ENCODE measurements at places on chromosomes 6 and 20.

DNA sequence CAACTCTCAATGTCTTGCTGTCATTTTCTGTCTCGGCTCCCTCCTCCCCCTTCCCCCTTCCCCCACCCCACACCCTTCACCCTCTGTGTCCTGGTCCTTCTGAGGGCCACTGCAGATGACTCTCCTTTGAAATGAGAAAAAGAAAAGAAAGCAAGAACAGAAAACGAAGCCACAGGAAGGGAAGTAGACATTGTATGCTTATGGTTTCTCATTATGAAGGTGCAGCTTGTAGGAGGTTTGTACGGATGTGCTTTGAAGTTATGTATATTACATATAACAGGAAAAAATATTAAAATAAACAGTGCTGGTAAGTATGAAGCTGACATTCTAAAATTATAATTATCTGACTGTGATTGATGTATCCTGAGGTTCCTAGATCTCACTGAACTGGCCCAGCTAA lies 6.3 kb upstream of the AAR2 start:
- DNase-seq = no peak

DNA sequence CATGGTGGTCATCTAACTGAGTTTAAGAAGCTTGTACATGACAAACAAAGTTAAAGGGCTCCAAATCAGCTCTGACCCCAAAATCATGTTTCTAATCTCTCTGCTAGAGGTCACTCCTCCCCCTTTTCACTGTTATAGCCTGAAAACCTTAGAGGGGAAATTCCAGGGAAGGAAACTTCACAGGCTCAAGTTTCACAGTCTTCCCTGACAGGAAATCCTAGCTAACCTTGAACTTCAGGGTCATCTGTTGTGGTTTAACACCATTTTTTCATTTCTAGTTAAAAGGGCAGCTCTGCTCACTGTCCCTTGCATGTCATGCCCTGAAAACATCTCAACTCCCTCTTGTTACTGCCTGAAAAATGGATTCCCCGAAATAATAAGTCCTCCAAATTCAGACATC lies 104.4 kb upstream of the BMP2 start:
- no peak for DNase-seq

GRCh38 chr6:4212588-4212987 lies 77.2 kb upstream of the ECI2 start:
- DNase-seq = no peak

- DNase-seq = no peak
Observed at GRCh38 chr6:35165630-35166071, 24.5 kb upstream of the TCP11 start.

- DNase-seq = no peak
Observed at GRCh38 chr20:21394551-21394950, 2.8 kb downstream of the NKX2-4 start.

DNA sequence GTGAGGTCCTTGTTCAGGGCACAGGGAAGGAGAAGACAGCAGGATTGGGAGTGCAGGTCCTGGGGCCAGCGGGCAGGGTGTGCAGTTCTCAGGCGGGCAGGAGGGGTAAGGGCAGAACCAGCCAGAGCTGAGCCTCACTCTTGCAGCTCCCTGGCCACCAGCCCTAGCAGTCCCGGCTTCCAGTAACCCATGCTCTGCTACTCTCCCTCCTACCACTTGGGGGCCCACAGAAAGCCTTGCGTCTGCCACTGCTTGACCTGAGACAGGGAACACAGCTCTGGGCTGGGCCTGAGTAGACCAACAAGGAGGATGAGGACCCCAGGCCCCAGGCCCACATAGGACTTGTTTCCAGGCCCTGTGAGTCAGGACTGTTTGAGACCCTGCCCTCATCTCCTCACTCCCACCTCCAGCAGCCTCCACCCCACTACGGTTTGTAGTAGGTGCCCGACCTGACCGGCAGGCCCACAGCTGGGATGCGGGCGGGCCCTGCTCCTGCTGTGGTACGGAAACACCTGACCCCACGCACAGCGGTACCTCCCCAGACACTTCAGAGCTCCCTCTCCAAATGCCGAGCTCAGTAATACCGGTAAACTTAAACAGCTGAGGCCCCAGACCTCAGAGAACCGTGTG lies 39.2 kb downstream of the KCNK5 start:
- DNase-seq = no peak

- DNase-seq = no peak
Observed at GRCh38 chr6:170006071-170006899, 254.9 kb downstream of the ERMARD start.

DNA sequence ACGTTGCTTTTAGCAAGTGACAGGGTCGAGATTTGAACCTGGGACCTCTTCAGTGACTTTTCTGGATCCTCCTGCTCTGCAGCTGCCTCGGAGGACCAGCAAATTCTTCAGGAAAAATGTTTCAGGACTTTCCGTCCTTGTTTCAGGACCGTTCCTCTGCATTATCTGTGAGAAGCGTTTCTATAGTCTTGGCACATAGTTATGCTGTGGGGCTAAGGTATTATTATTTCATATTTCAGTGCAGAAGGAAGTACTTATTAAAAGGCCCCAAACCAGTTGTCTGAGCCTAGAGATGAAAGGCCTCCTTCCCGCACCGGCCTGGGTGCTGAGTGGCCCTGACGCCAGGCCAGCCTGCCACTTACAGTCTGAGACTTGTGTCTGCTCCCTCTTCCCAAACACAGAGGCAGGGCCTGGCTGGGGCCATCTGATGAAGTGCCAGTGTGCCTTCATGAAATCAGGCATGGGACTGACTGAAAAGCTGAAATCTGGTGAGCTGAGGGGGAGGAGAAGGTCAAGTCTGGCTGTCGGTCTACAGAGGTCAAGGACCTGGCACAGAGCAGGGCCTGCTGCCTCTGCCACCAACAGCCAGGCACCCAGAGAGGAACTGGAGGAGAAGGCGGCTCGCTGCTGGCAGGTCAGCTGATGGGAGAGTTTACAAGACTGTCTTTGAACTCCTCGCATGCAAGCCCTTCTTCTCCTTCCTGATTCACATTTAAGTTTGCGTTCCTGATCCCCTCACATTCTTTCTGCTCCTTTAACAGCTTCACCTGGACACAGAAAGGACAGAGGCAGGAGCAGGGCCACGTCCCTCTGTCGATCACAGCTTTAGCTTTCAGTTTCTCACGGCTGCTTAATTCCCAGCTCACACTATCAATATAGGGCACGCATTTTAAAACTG lies 8.9 kb upstream of the QKI start:
- DNase-seq = no peak

DNA sequence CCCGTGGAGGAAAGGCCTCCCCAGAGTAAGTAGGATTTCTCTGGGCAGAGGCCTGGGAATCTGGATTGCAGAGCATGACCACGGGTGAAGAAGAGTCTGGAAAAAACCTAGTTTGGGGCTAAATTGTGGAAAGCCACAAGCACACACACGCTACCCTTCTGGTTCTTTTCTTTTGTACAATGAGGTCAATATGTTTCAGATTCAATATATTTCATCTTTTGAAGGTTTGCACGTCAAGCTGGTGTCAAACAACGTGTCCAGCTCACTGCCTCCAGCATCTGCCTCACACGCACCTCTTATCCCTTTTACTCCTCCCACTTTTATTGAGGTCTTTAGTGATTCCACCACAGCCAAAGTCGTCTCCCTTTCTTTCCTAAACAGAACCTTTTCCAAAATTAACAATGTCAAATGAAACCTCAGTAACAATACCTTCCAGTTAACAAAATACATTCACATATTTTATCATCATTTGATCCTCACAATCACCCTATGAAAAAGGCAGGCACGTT lies 773 bp upstream of the EPB41L2 start:
- DNase-seq = no peak

- DNase-seq = no peak
Observed at GRCh38 chr6:131868836-131869235, 61.0 kb downstream of the ENPP1 start.

- no peak for DNase-seq
Observed at GRCh38 chr6:132464538-132465256, 48.2 kb downstream of the STX7 start.

- DNase-seq = no peak
Observed at GRCh38 chr6:150334790-150335783, 33.7 kb upstream of the IYD start.

GRCh38 chr6:24214984-24215383 lies 89.0 kb downstream of the NRSN1 start:
- DNase-seq = no peak

GRCh38 chr6:48429021-48429420 lies 318.0 kb upstream of the PTCHD4 start:
- no peak for DNase-seq

DNA sequence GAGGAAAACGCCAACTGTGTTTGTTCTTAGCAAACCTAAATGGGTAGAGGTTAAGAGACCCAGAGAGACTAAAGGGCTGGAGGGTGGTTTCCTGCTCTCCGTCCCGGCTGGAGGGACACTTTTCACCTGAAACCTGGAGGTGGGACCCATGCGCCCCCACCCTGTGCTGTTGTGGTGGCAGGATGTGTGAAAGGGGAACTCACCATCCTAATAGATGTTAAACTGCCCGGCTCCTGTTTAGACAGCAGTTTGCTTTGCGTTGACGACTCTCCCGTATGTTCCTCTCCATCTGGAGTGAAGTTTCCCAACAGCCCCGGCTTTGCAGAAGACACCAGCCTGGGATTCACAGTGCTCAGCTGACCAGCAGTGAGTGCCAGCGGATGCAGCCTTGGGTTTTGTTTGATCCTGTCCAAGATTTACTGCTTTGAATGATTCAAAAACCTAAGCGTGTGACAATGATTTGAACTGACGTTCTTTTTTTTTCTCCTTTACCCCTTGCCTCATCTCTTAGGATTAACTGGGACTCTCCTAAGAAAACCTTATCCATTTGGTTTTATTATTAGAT lies 66.0 kb downstream of the CDH4 start:
- no peak for DNase-seq

DNA sequence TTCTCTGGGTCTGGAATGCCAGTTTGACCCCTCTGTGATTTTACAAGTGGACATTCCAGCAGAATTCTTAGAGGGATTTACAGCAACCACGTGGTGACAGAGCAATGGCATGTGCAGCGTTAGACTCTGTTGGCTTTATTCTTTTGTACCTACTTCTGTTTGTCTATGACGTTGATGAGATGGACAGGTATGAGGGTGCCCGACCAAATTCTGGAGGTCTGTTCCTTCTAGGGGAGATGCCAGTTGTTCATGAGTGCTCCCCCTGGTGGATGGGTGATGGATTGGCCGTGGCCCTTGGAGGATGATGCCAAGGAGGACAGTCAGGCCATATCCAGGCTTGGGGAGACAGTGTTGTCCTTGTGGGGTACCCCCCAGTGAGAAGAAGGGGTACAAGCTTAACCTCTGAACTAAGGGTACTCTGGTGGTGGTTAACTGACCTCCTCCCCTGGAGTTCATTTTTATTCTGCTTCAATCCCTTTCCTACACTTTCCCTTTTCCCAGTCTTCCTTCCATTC lies 198.6 kb downstream of the DTNBP1 start:
- peak; percentile 41 for DNase-seq

DNA sequence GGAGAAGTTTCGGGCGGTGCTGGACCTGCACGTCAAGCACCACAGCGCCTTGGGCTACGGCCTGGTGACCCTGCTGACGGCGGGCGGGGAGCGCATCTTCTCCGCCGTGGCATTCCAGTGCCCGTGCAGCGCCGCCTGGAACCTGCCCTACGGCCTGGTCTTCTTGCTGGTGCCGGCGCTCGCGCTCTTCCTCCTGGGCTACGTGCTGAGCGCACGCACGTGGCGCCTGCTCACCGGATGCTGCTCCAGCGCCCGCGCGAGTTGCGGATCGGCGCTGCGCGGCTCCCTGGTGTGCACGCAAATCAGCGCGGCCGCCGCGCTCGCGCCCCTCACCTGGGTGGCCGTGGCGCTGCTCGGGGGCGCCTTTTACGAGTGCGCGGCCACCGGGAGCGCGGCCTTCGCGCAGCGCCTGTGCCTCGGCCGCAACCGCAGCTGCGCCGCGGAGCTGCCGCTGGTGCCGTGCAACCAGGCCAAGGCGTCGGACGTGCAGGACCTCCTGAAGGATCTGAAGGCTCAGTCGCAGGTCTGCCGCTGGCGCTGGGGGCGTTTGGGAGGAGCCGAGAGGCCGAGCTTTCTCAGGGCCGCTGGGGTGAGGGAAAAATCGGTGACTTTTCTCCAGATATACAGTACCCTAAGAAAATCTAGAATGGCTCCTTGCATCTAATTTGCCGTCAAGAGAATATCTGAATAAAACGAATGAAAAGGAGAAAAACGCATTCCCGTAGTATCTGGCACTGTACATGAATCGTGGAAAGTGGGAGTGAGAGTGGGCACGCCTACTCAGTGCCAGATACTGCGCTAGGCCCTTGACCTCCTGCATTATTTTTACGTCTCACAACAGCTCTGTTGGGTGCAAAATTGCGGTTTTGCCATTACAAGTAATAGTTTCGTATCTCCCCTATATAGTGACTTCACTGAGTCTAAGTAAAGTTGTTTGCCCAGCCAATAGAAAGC lies 1.0 kb downstream of the CALHM6 start:
- peak; percentile 43 for DNase-seq

DNA sequence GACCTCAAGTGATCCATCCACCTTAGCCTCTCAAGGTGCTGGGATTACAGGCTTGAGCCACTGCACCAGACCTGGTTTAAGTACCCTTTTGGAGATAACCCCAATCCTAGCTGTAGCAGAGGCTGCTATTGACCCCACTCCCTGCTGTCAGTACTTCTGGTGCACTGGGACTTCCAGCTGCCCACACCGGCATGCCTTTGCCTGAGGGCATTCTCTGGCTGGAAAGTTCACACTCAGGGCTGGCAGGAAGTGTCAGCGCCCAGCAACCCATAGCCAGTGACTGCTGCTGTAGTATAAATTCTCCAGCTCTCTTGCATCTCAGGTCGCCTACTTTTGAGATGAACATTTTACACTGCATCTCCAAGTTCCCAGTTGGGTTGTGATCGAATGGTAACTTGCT lies 75.3 kb downstream of the UTRN start:
- DNase-seq = no peak

DNA sequence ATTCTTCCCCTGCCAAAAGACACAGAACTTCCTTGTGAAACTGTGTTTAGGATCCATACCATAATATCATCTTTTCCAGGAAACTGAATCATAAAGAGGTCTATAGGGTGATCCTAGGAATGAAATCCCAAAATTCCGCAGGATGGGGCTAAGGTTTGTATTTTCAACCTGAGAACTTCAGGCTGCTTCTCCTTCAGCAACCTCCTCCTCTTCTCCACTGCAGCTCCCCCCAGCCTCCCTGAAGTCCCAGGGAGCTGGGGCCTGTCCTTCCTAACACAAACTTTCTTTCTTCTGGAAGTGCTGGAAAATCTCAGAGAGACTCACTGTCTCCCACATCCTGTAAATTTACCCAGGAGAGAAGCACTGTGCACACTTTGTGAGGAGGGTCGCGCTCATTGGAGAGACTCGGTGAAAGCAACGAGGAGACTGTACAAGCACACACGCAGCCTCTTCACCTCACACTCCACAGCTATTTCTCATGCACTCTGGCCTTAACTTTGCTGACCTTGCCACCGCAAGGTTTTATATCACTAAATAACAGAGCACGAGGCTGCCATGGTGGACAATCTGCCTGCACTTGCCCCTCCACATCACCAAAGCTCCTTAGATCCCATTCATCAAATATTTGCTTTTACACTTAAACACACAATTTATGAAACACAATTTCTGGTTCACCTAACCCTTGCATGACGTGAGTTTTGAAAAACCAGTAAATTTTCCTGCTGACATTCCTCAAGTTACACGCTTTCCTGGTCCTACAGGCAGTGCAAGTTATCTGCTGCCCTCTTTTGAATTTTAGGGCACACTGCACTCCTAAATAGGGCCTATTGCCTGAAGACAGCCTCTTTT lies 14.3 kb downstream of the ID4 start:
- DNase-seq = no peak

Measured in stimulated activated CD4-positive, alpha-beta T cell treated with anti-CD3 and anti-CD28 coated beads, TNF-alpha, amount 100 ng/mL, for 48 hours (primary cell).